ENCODE measurements at places on chromosomes 2 and 18.

DNA sequence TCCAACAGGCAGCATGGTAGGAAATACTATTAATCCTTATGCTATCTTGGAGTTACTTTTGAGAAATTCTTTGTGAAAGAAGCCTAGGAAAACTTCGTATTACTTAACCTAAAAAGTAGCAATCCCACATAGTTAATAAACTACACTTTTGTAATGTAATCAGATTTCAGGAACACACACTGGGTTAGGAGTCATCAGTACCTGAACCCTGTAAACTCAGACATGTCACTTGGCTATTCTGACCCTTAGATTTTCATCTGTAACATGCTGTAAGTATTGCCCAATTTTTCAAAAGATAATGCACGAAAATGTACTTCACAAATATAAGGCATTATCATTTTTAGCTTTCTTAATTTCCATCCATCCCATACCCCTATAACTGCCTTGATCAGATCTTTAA, 39.0 kb downstream of the KIDINS220 start:
- no peak for DNase-seq

- no peak for DNase-seq
Measured at GRCh38 chr2:55732854-55733253, 39.2 kb upstream of the PNPT1 start.

GRCh38 chr2:141381946-141382345, 748.9 kb downstream of the LRP1B start:
- DNase-seq = no peak

GRCh38 chr2:107437265-107437664, 389.4 kb upstream of the RGPD4 start:
- DNase-seq = no peak

- DNase-seq = no peak
Measured at GRCh38 chr2:42787424-42787787, 5.0 kb downstream of the HAAO start.

- peak; percentile 22 for DNase-seq
Measured at GRCh38 chr18:76348267-76349066, 146.6 kb downstream of the ZNF516 start.

- DNase-seq = no peak
Measured at GRCh38 chr2:158905341-158905740, 63.1 kb upstream of the TANC1 start.

- DNase-seq = no peak
Measured at GRCh38 chr2:84386336-84387040, 72.6 kb downstream of the SUCLG1 start.

DNA sequence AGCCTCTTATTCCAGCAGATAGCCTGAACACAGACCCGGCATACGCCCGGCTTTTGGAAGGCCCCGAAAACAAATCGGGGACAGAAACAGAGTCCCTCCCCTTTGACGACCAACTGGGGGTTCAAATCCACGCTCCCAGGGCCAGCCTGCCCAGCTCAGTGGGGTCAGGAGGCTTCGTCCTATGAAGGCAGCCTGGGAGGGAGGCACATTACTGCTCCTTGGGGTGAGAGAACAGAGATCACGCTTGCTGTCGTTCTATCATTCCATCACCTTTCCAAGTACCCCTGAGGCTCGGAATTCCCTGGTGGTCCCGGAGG, 208.8 kb upstream of the SALL3 start:
- DNase-seq = no peak

- DNase-seq = no peak
Measured at GRCh38 chr2:187168720-187169713, 279.0 kb downstream of the CALCRL start.

DNA sequence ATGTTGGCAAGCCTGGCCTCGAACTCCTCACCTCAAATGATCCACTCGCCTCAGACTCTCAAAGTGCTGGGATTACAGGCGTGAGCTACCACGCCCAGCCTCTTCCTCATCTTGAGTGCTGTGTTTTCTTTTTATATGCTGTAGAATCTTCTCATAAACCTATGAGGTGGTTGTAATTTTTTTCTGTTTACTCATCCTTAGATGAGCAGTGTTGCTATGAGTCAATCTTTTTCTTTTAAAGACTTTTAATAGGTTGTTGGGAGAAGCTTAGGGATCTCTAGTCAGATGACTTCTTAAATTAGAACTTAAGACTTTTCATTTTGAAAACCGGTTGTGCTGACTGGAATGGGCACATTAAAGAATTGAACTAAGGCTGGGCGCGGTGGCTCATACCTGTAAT, 8.7 kb upstream of the AAK1 start:
- no peak for DNase-seq

DNA sequence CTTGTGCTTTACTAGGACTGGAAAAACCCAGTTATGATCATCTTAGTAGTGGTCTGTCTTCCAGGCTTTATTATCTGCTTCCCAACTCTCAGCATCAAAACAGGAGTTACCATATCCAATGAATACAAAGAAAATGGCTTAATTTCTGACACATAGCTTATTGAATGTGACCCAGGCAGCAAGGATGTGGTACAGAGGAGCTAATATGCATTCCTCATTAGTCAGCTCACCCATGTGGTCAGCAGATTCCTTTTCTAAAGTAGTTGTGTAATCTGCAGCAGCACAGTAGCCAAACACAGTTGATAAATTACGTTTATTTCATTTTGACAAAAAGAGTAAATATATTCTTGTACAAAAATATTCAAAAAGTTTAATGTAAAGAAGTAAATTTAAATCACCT, 43.6 kb downstream of the TSPYL6 start:
- DNase-seq = no peak

DNA sequence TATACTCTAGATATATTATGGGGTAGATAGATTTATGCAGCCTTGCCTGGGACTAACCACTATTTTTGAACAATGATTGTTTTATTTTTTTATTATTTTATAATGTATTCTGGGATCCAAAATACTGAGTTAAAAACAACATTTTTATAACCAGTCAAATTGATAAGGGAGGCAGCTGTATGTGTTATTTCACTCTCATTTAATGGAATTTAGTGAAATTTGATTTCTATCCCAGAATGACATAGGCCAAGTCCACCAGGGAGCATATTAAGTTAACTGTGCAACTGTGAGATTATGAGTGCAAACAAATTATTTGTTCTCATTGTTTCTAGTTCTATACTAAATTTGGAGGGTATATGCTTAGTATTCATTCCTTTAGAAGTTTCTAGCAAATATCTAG, 553.6 kb upstream of the NRP2 start:
- DNase-seq = no peak

DNA sequence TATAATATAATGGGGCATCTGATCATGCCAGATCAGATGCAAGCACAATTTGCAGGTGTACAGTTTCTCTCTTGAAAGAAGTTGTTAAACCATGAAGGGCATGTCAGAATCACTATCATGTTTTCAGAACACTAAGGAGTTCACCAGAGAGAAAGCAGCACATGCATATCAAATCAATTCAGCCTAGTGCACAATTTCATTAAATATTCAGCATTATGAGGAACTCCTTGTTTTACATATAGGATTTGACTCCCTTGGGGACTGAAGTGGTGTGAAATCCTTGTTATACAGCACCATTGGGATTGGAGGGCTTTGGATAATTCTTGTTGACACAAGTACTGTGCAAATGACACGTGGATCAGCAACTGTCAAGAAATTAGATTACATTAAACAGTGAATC, 562.1 kb upstream of the KLHL29 start:
- DNase-seq = no peak

GRCh38 chr2:3244486-3244885, 133.1 kb downstream of the EIPR1 start:
- DNase-seq = no peak

DNA sequence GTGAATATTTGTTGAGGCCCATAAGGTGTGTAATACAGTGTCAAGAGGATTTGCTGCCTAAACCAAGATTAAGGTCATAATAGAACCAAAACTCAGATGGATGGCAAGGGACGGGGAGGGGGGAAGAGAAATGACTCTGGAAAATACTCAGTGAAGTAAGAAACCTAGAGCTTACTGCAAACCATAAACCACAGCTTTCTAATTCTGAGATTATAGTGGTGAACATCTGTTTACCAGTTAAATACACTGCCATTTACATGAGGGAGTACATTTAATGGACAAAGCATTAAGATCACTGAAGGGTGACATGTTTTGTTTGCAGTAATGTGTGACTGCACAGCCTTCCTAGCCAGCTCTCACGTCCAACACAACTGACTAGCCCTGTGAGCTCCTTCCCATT, 19.8 kb downstream of the EVX2 start:
- DNase-seq = no peak

DNA sequence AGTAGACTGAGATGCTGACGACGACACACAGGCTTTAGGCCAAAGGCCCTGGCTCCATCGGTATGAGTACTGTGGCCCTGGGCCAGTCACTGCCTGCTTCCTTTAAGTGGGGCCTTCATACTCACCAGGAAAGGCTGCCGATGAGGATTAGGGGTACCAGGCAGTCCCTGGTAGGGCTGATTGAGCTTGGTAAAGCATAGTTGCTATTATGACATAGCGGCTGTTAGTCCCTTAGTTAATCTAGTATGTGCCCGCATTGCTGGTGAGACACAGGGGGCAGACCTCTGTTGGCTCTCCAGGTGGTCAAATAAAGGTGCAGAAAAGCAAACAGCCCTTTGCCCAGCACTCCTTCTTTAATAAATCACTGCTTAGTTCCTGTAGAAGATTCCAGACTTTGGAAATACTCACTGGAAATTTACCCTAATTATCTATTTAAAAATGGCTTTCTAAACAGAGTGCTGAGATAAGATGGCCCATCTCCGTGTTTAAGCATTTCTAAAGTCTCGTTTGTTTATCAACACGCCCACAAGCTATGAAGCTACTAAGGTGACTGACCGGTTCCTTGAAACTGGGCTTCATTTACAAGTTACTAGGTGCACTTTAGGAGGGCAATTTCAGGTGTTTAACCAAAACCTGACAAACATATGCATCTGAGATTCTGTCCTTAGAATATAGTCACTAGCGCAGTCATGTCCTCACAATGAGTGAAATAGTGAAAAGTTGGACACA, 8.7 kb upstream of the BIN1 start:
- DNase-seq = no peak

DNA sequence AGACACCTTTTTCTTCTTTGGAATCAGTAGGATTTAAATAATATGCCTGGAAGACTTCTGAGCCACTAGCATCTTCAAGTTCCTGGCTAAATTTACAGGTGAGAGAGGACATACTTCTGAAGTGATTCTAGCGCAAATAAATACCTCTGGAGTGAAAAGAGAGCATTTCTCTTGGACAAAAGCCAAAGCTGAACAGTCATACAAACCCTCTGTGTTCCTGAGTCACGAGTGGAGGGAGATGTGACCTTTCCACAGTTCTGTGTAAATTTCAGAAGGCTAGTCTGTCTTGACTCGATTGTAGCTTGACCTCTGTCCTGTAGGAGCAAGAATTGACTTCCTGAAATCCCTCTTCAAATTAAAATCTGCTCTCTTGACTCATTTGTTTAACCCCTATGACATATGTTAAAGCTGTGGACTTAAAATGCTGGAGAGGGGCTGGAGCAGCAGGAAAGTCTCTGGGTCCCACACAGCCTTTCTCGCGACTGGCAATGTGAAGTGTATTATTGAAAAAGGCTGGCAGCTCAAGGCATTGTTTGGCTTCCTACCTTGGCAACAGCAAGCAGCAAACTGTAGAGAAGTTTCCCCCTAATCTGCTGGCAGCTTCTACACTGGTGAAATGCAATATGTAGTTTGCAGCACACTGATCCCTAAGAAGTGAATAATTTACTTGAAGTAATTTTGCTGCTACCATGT, 79.6 kb upstream of the GCFC2 start:
- no peak for DNase-seq

- no peak for DNase-seq
Measured at GRCh38 chr18:46892842-46893241, 24.5 kb downstream of the PIAS2 start.

- no peak for DNase-seq
Measured at GRCh38 chr2:150023044-150023443, 435.5 kb upstream of the MMADHC start.

DNA sequence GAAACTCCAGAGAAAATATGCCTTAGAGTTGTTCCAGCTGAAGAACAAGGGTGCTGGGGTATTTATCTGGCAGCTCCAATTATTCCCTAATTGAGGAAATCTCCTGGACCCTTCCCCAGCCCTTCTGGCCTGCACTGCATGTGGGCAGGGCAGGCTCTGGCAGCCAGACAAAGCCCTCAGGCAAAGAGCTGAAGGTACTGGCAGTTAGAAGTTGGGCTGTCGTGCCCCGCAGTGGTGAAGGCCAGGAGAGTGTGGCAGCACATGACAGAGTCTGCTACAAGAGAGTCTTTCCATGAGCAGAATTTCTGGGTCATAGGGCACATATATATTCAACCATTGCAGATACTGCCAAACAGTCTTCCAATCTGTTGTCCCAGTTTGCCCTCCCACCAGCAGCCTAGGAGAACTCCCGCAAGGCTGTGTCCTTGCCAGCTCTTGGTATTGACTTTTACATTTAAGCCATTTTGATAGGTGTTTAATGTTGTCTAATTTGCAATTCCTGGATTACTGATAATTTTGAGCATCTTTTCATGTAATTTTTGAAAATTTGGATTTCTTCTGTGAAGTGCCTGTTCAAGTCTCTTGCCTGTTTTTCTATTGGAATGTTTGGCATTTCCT, 26.6 kb downstream of the ONECUT2 start:
- no peak for DNase-seq

DNA sequence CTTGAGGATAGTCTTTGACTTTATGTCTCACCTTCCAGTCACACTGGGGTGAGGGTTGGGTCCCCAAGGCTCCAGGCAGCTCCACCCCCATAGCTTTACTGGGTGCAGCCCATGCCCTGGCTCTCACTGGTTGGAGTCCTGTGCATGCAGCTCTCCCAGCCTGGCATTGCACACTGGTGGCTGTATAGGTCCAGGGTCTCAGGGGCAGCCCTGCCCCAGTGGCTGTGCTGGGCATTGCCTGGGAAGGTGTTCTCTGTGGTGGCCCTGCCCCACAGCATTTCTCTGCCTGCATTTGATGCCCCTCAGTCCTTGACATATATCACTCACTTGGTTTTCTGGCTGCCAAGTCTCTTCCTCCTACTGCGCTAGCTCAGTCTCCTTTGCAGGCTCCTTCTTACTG, 21.2 kb downstream of the MPHOSPH10 start:
- DNase-seq = no peak

DNA sequence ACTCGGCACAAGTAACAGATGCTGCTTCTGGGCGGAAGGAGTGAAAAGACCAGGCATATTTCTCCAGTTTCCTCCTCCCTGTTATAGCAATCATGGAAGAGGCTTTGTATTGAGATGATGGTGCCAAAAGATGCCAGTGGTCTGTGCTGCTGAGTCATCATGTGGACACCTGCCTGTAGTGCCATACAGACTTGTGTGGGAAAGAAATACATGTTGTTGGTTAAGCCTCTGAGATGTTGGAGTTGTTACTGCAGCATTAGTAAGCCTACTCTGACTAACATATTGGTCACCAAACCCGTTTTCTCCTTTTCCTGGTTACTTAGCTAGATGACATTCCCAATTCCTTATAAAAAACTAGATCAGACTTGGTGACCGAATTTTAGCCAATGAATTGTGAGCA, 356.9 kb downstream of the ZNF521 start:
- DNase-seq = no peak

DNA sequence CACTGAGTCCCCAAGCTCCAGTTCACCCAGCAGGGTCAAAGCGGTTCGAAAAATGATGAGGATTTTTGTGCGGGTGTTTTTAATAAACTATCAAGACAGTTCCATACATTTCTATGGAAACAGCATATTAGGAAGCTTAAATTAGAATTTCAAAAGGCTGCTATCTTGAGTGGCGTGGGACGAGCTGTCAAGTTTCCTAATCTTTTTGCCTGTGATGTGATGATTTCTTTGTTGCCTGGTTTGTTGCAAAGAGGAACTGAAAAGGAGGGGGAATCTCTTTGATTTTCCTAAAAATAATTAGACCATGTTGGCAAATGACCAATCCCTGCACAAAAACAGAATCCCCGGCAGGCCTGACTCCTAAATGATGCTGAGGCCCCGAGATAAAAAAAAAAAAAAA, 66.1 kb upstream of the ATG16L1 start:
- DNase-seq = no peak

Measured in ovary (tissue), 10 donors.